Thoracic aorta (tissue), 2 donors: ENCODE measurements at places on chromosomes 2 and 18. TPM values are rescaled to one million over a fixed set of nuclear protein-coding genes. Genes with fewer than 3 reads are reported as not detected.
A peak's percentile ranks its signal among the peaks of the same experiment; 100 is the strongest.

GRCh38 chr2:118810766-118811165 is 36.7 kb downstream of the EN1 start:
- no peak for DNase-seq
- H3K27ac ChIP-seq: no peak overlapping the region
- H3K4me3 ChIP-seq: no peak overlapping the region
- H3K27me3 ChIP-seq: no peaks in the 10 kb centered on the region

Gene TFCP2L1
- 1.1 TPM for total RNA-seq

GRCh38 chr2:235430366-235431083 is 63.3 kb upstream of the AGAP1 start:
- no peak for DNase-seq
- H3K4me3 ChIP-seq: no peak overlapping the region
- H3K27me3 ChIP-seq: no peaks in the 10 kb centered on the region
- H3K36me3 ChIP-seq: no peaks in the 10 kb centered on the region
- H3K27ac ChIP-seq: no peak overlapping the region

DNA sequence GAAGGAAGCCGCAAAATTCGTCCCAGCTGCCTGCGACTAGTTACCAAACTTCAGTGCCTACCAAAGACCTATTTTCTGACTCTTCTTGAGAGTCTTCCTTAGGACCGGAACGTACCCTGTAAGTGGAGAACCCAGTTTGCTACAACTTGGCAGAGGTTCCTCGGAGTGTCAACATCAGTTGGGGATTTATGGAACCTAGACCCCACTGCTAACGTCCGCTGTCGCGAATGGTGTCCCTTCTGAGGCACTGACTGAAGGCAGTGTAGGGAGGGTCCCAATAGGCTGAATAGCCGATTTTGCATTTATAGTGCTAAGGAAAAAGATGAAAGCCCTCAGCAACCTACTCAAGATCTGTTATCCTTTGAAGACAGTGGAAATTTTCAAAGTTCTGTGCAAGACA is 568 bp upstream of the STK17B start:
- H3K36me3 ChIP-seq: no peaks in the 10 kb centered on the region
- DNase-seq: no peak
- H3K27ac ChIP-seq: peak overlapping the region; percentile 57
- peak overlapping the region; percentile 95 for H3K4me3 ChIP-seq
- peaks cover 9% of the 10 kb centered on the region for H3K4me1 ChIP-seq
- H3K27me3 ChIP-seq: no peaks in the 10 kb centered on the region

Gene MYL12A
- total RNA-seq: 451 TPM

GRCh38 chr2:38090928-38091327 is 15.0 kb upstream of the CYP1B1 start:
- no peaks in the 10 kb centered on the region for H3K27me3 ChIP-seq
- DNase-seq: no peak
- no peak overlapping the region for H3K4me3 ChIP-seq
- H3K27ac ChIP-seq: no peak overlapping the region
- H3K36me3 ChIP-seq: no peaks in the 10 kb centered on the region

DNA sequence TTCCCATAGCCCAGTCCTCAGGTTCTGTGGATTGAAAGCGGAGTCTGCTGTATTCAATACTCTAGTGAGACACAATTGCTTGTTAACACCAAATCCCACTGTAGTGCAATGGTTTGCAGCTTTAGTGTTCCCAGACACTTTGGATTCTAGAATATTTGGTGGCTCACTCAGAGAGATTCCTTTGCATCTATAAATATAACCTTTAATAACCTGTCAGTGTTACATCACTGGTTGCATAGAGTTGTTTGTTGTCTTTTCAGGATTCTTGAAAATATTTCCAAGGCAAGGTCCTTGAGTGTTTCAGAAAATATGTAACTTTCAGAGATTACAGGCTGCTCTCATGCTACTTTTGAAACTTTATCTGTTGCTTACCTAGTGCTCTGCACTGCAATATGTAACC is 157.5 kb downstream of the ZEB2 start:
- no peak overlapping the region for H3K4me3 ChIP-seq
- no peaks in the 10 kb centered on the region for H3K36me3 ChIP-seq
- H3K4me1 ChIP-seq: peaks cover 7% of the 10 kb centered on the region
- no peak overlapping the region for H3K27ac ChIP-seq

DNA sequence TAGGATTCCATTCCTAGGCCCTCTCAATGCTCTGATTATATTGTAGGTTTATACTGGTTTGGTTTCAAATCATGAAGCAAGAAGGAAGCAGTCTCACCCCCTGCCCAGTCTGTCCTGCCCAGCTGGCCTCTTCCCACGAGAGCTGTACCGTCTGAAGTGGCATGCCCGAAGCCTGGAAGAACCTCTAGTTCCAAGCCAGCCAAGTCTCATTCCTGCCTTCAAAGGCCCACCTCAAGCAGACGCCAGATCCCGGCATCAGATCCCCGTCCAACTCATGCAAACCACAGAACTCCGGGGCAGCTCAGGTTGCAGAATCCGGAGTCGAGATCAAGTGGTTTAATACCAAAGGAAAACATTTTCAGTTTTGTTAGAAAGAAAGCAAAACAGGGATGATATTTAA is 234.4 kb downstream of the LPIN1 start:
- no peaks in the 10 kb centered on the region for H3K36me3 ChIP-seq
- no peak for DNase-seq
- no peaks in the 10 kb centered on the region for H3K4me1 ChIP-seq
- H3K27me3 ChIP-seq: no peaks in the 10 kb centered on the region
- H3K27ac ChIP-seq: no peak overlapping the region

DNA sequence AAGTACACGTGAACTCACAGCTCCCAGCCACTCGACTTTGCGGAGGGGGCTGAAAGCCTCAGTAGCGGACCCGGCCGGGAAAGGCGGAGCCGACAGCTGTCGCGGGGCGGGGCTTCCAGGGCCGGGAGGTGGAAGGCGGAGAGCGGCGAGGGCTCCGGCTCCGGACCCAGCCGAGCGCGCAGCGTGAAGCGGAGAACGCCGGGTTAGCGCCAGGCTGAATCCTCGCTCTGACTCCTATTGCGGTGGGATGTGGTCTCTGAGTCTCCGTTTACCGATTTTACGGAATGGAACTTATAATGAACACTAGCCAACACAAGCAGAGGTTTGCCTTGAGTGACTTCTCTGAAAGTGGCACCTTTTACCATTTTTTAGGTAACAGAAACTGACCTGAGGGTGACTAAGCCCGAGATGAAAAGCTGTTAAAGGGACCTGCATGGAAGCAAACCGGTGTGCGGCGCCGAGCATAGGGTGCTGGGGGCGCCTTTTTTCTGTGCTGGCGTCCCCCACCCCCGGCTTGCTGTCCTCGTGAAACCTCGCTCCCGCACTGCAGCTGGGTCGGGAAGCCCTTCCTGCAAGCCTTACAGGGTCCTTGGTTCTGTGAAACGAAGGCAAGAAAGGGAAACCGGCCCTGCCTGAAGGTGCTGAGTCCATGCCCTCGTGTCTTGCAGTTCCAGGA is 72.9 kb downstream of the EN1 start:
- H3K36me3 ChIP-seq: no peaks in the 10 kb centered on the region
- H3K27ac ChIP-seq: no peak overlapping the region
- peak overlapping the region; percentile 64 for H3K4me3 ChIP-seq
- H3K27me3 ChIP-seq: peaks cover 9% of the 10 kb centered on the region

DNA sequence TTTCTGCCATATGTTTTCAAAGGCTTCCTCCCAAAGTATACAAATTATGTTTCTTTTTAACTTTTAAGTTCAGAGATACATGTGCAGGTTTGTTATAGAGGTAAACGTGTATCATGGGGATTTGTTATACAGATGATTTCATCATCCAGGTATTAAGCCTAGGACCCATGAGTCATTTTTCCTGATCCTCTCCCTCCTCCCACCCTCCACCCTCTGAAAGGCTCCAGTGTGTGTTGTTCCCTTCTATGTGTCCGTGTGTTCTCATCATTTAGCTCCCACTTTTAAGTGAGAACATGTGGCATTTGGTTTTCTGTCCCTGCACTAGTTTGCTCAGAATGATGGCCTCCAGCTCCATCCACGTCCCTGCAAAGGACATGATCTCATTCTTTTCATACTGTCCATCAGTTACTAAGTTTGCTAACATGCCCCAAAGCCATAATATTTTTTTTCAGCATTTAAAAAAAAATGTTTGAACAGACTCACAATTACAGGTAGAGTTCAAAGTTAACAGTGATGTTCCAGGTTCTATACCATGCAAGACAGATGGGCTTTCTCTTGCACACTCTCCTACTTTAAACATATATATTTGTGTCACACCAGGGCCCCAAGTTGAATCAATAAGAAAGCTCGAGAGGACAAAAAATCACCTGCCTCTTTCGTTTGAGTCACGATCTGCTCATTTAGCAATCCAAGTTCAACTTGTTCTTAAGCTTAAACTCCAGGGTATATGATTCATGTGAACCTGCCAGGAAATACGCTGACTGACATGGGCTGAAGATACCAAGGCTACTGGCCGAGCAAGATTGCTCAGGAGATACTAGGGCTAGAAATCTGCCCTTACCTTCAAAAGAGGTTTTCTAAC is 77.6 kb downstream of the AP1S3 start:
- H3K4me3 ChIP-seq: no peak overlapping the region
- H3K4me1 ChIP-seq: peaks cover 15% of the 10 kb centered on the region
- no peaks in the 10 kb centered on the region for H3K27me3 ChIP-seq
- H3K27ac ChIP-seq: peak overlapping the region; percentile 19
- no peaks in the 10 kb centered on the region for H3K36me3 ChIP-seq

Gene DES
- 302 TPM for total RNA-seq

GRCh38 chr2:43004879-43005244 is 212.5 kb upstream of the HAAO start:
- no peak overlapping the region for H3K4me3 ChIP-seq
- H3K27ac ChIP-seq: no peak overlapping the region
- H3K4me1 ChIP-seq: no peaks in the 10 kb centered on the region
- no peaks in the 10 kb centered on the region for H3K27me3 ChIP-seq
- DNase-seq: no peak
- no peaks in the 10 kb centered on the region for H3K36me3 ChIP-seq

DNA sequence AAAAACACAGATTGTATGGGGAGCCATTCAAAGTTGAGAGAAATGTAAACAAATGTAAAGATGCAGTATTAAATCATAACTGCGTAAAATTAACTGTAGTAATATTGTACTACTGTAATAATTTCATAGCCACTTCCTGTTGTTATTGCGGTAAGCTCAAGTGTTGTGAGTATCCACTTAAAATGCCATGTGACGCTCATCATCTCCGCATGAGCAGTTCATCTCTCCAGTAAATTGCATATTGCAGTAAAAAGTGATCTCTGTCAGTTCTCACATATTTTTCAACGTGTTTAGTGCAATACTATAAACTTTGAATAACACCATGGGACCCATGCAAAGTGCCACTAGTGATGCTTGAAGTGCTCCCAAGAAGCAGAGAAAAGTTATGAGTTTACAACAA is 41.8 kb upstream of the SP3 start:
- H3K36me3 ChIP-seq: no peaks in the 10 kb centered on the region
- H3K4me3 ChIP-seq: no peak overlapping the region
- no peak overlapping the region for H3K27ac ChIP-seq
- no peak for DNase-seq

DNA sequence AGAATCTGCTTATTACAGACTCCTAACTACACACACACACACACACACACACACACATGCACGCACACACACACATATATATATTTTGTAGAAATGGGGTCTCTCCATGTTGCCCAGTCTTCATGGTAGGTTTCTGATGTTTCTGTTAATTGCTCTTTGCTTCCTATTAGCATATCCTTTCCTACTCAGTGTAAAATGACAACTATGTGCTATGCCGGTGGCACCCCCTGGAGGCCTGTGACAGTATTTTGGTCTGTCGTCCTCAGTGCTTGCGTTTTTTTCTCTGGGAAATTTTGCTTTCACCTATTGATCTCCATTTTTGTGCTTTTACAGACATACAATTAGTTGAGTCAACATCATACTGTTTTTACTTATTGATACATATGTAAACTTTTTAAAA is 322.1 kb downstream of the LRRTM1 start:
- H3K27me3 ChIP-seq: no peaks in the 10 kb centered on the region
- H3K4me3 ChIP-seq: no peak overlapping the region
- no peak for DNase-seq
- H3K27ac ChIP-seq: no peak overlapping the region
- no peaks in the 10 kb centered on the region for H3K4me1 ChIP-seq

Gene CPO
- not detected for total RNA-seq

Gene GAREM1
- 15.4 TPM for total RNA-seq

GRCh38 chr2:199439066-199439465 is 18.7 kb downstream of the SATB2 start:
- H3K36me3 ChIP-seq: no peaks in the 10 kb centered on the region
- no peak overlapping the region for H3K4me3 ChIP-seq
- no peaks in the 10 kb centered on the region for H3K4me1 ChIP-seq
- no peaks in the 10 kb centered on the region for H3K27me3 ChIP-seq
- no peak for DNase-seq

DNA sequence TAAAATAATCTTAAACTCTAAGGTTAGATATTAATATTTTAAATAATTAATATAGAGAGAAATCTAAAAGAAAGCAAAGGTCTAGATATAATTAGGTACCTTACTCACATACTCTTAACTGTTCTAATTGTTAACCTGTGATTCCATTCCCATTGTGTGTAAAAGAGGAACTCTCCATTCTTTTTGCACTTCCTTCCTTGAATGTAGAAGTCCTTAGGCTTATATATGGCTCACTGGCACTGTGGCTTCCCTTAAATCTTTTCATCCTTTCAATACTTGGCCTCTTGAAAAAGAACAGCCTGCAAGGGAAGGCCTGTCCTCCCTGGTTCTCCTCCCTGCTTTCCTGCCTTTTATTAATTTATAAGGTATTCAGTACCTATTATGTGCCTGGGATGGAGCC is 182.8 kb upstream of the FOSL2 start:
- no peaks in the 10 kb centered on the region for H3K36me3 ChIP-seq
- H3K4me1 ChIP-seq: no peaks in the 10 kb centered on the region
- H3K27ac ChIP-seq: no peak overlapping the region

DNA sequence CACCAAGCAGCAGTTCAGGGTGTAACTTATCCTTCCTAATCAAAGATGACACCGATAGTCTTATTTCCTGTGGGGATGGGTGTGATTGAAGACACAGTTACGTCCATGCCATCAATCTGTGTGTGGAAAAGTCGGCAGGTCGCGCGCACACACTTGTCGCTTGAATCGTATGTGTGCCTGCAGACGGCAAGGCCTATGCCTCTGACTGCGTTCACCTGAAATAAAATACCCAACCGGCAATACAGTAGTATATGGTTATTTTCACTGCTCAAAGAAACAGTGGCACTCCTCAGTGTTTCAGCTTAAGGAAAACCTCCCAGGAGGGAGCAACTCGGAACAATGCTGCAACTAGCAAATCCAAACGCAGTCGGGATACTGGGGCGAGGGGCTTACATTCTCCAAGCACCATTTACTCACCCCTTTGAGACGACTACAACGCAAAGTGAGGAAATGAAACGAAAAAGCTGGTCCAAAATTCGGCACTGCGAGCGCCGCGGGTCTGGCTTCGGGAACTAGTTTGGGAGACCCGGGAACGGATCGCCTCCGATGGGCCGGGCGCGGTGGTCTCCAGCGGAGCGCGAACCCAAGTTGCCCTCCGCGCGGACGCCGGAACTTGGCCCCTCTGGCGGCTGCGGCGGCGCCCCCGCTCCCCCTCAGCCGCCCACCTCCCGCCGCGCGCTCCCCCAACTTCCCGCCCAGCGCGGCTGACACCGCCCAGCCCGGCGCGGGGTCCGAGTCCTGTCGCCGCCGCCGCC is 675 bp downstream of the PRKD3 start:
- peaks cover 32% of the 10 kb centered on the region for H3K4me1 ChIP-seq
- DNase-seq: no peak
- H3K36me3 ChIP-seq: no peaks in the 10 kb centered on the region
- H3K4me3 ChIP-seq: peak overlapping the region; percentile 81
